ENCODE measurements at places on chromosomes 2 and 18.
A peak's percentile ranks its signal among the peaks of the same experiment; 100 is the strongest.

DNA sequence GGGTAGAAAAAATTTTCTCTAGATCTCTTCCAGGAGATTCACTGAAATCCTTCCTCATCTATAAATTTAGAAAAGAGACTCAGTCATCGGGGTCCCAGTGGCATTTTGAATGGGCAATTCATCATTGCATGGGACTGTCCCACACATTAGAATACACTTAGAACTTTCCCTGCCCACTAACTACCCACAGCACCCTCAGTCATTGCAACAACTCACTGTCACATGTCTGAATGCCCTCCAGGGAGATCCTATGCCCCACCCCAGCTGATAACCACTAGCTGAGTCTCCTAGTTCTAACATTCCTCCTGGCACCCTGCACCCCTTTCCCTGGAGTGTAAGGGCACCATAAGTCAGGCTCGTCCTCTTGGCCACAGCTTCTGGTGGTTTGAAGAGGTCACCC, 89.6 kb downstream of the INSIG2 start:
- no peak for DNase-seq

DNA sequence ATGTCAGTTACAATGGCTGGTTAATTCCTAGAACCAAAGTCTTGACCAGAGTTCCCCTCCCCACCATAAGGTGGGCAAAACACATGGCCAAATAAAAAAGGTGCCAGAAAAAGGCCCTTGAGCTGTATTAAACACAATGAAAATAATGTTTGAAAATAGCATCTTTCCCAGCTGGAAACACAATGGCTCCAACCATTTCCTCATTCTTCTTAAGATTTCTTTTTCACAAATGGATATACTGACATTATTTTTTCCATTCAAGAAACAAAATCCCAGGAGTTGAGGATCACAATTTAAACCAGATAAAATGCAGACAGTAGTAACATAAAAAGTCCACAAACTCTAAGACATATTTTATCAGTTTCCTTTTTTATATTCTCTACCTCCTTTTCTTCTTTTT, 143.8 kb downstream of the EXOC6B start:
- no peak for DNase-seq

GRCh38 chr2:29698216-29698615, 223.2 kb downstream of the ALK start:
- DNase-seq = no peak

DNA sequence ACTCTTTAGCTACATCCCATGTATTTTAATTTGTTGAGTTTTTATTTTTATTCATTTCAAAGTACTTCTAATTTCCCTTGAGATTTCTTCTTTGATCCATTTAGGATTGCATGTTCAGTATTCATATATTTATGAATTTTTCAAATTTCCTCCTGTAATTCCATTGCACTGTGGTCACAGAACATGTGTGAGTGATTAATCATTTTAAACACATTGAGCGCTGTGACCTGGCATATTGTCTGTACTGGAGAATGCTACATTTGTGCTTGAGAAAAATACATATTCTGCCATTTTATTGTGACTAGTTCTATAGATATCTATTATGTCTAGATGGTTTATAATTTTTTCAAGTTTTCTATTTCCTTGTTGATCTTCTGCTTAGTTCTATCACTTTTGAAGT, 353.7 kb downstream of the RAD51AP2 start:
- no peak for DNase-seq

DNA sequence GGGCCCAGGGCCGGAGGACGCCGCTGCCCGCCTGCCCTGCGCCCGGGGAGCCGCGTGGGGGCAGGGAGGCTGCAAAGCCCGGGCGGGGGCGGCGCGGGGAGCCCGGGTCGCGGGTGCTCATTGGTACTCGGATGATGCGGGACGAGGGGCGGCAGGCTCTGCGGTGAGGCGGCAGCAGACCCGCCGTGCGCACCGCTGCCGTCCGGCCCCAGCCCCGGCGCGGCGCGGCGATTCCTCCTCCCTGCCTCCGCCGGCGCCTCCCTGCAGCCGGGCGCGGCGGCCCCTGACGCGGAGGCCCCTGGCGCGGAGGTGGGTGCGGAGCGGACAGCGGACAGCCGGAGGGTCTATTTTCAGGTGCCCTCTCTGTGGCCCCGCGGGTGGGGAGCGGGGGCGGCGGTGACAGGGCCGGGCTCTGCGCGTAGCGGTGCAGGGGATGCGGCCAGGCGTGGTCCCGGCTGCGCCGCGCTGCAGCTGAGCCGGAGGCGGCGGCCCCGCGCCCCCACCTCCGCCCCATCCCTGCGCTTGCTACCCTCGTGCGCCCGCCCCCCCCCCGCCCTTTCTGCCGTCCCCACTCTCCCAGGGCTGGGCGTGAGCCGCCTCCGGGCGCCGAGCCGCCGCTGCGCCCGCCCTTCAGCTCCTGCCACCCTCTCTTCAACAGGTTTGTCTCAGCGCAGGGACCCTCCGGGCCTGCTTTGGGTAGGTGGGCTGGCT, 640 bp downstream of the SPTBN1 start:
- DNase-seq = peak; percentile 32

- peak; percentile 42 for DNase-seq
Measured at GRCh38 chr2:109545828-109546713, 67.7 kb downstream of the SEPTIN10 start.

All from fibroblast of gingiva (primary cell).